ENCODE measurements at places on chromosomes 4 and X. TPM values are rescaled to one million over a fixed set of nuclear protein-coding genes. Genes with fewer than 3 reads are reported as not detected.

- H3K27ac ChIP-seq, result no peak overlapping the region
- no peaks in the 10 kb centered on the region for H3K27me3 ChIP-seq
- no peak overlapping the region for H3K4me3 ChIP-seq
- H3K4me1 ChIP-seq, result no peaks in the 10 kb centered on the region
These were observed 43.1 kb upstream of the FGF2 start for GRCh38 chr4:122783301-122784215.

DNA sequence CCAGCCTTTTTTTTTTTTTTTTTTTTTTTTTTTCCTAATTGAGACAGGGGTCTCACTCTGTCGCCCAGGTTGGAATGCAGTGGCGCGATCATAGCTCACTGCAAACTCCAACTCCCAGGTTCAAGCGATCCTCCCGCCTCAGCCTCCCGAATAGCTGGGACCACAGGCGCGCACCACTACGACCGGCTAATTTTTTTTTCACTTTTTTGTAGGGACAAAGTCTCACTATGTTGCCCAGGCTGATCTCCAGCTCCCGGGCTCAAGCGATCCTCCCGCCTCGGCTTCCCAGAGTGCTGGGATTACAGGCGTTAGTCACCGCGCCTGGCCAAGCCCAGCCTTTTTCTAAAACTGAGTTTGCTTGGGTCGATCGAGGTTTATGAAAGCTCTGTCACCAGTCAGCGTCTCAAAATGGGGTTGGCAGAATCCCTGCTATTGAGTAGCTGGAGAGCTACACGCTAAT lies 1.3 kb upstream of the OTUD5 start:
- no peaks in the 10 kb centered on the region for H3K4me1 ChIP-seq
- peak overlapping the region; percentile 92 for H3K27ac ChIP-seq
- H3K4me3 ChIP-seq, result peak overlapping the region; percentile 18
- H3K27me3 ChIP-seq, result no peaks in the 10 kb centered on the region
- peak; percentile 33 for DNase-seq
- no peaks in the 10 kb centered on the region for H3K36me3 ChIP-seq

Gene MEPE
- polyA plus RNA-seq, result not detected

- H3K4me1 ChIP-seq, result no peaks in the 10 kb centered on the region
- no peak for DNase-seq
- peak overlapping the region; percentile 85 for H3K27ac ChIP-seq
- no peaks in the 10 kb centered on the region for H3K36me3 ChIP-seq
These were observed 27.6 kb upstream of the FGFR3 start for GRCh38 chr4:1765409-1766072.

DNA sequence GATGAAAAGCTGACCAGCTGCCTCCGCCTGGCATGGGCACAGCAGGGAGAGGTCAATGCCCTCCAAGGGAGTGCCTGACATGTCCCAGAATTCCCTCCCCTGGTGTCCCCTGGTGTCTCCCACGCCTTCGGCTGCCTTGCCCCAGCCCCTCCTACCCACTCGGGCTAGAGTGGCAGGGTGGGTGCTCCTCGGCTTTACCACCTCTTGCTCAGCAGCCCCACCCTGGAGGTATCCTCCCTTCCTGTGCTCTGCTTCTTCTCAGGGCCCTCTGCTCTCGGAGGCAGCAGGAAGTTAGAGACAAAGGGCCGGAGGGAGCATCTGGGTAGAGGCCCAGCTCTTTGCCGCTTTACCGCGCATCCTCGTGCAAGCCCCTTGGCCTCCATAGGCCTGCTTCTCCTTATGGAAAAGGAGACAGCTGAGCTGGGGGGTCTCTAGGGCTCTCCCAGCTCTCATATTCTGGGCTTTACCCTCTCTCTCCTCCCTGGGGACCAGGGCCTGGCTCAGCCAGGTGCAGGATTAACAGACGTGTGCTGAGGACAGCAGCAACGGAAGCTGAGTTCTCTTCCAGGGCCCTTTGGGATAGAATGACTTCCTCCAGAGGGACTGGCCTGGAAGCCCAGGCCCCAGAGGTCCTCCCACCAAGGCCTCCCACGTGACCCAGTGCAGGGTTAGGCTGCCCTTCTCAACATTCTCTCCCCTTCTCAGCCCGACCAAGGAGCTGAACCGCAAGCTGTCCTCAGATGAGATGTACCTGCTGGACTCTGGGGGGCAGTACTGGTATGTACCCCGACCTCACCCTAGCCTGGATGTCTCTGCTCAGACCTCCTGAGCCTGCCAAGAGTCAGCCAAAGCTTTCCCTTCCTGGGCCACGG lies 17.2 kb downstream of the XPNPEP2 start:
- no peaks in the 10 kb centered on the region for H3K36me3 ChIP-seq

- no peaks in the 10 kb centered on the region for H3K27me3 ChIP-seq
- no peak overlapping the region for H3K4me3 ChIP-seq
- H3K27ac ChIP-seq, result no peak overlapping the region
- no peaks in the 10 kb centered on the region for H3K36me3 ChIP-seq
- DNase-seq, result no peak
- no peaks in the 10 kb centered on the region for H3K4me1 ChIP-seq
These were observed 56.5 kb downstream of the PRDM5 start for GRCh38 chr4:120865985-120866384.

DNA sequence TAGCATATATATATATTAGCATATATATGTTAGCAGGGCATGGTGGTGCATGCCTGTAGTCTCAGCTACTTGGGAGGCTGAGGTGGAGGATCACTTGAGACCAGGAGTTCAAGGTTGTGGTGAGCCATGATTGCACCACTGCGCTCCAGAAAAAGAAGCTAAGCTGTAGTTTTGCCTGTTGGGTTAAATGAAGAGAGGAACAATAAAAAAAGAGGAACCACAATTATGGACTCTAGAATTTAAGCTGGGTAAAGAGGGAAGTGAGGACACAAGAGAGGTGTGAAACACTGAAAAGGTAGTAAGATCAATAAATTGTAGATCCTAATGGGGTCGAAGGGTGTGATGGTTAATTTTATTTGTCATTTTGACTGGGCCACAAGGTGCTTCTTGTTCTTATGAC lies 40.5 kb upstream of the HSD17B10 start:
- DNase-seq, result no peak
- no peaks in the 10 kb centered on the region for H3K36me3 ChIP-seq
- H3K4me1 ChIP-seq, result no peaks in the 10 kb centered on the region
- no peak overlapping the region for H3K4me3 ChIP-seq

DNA sequence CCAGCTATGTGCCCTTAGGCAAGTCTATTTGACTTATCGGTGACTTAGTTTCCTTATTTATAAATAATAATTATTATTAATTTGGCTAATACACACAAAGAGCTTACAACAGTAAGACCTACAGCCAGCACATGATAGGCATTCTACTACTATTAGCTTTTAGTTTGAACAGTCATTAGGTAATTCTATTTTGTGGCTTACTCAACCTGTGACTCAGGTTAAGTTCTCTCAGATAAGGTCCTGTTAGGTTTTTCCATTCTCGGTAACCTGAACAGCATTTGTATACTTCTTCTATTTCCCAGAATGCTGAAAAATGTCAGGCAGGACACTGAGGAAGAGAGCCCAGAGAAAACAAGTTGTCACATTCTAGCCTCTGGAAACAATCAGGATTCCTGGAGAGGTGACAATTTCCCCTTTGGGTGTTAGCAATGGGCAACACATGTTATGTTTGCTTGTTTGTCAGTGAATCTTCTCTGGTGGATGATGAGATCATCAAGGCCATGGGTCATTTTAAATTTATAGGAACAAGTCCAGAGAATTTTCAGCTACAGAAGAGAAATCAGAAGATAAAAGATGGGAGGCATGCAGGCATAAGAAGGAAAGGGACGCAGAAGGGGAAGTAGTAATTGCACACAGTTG lies 2144.7 kb downstream of the PCDH7 start:
- no peak overlapping the region for H3K27ac ChIP-seq
- DNase-seq, result no peak
- H3K4me1 ChIP-seq, result no peaks in the 10 kb centered on the region
- no peaks in the 10 kb centered on the region for H3K36me3 ChIP-seq
- no peaks in the 10 kb centered on the region for H3K27me3 ChIP-seq
- no peak overlapping the region for H3K4me3 ChIP-seq

DNA sequence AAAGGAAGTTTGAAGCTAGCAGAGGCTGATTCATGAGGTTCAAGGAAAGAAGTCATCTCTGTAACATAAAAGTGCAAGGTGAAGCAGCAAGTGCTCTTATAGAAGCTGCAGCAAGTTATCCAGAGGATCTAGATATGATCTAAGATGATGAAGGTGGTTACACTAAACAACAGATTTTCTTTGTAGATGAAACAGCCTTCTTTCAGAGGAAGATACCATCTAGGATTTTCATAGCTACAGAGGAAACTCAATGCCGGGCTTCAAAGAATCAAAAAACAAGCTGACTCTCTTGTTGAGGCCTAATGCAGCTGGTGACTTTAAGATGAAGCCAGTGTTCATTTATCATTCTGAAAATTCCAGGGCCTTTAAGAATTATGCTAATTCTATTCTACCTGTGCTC lies 28.8 kb downstream of the NR0B1 start:
- no peaks in the 10 kb centered on the region for H3K27me3 ChIP-seq
- H3K4me3 ChIP-seq, result no peak overlapping the region
- H3K36me3 ChIP-seq, result no peaks in the 10 kb centered on the region
- H3K27ac ChIP-seq, result no peak overlapping the region
- H3K4me1 ChIP-seq, result no peaks in the 10 kb centered on the region

Gene MAGEB6
- polyA plus RNA-seq, result not detected

DNA sequence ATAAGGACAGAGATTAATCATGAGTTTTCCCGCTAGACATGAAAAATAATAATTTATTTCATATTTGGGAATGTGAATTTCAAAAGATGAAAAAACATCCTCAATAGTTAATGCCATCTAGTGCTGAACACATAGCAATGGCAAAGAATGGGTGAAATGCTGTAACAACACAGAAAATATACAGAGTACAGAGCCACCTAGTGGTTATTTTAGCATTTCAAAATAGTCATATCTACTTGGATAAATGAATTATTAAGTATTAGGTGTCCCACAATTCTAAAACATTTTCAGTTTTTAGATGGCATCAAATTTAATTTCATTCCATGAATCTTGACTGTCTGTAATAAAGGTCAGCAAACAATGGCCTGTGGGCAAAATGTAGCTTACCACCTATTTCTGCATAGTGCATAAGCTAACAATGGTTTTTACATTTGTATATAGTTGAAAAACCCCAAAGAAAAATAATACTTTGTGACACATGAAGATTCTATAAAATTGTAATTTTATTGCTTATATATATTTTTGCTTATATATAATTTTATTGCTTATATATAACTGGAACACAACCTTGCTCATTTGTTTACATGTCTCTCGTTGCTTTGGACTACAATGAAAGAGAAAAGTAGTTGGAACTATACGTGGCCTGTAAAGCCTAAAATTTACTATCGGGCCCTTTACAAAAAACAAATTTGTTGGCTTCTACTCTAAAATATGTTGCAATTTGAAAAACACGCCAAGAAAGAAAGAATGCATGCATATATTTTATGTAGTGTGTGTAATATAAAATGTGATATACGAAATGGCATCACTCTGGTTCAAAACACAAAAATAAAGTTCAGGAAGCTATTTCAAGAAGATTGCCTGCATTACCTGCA lies 99.1 kb upstream of the FAM47C start:
- no peak for DNase-seq
- H3K4me1 ChIP-seq, result no peaks in the 10 kb centered on the region
- H3K36me3 ChIP-seq, result no peaks in the 10 kb centered on the region
- H3K27me3 ChIP-seq, result no peaks in the 10 kb centered on the region
- no peak overlapping the region for H3K4me3 ChIP-seq
- H3K27ac ChIP-seq, result no peak overlapping the region

DNA sequence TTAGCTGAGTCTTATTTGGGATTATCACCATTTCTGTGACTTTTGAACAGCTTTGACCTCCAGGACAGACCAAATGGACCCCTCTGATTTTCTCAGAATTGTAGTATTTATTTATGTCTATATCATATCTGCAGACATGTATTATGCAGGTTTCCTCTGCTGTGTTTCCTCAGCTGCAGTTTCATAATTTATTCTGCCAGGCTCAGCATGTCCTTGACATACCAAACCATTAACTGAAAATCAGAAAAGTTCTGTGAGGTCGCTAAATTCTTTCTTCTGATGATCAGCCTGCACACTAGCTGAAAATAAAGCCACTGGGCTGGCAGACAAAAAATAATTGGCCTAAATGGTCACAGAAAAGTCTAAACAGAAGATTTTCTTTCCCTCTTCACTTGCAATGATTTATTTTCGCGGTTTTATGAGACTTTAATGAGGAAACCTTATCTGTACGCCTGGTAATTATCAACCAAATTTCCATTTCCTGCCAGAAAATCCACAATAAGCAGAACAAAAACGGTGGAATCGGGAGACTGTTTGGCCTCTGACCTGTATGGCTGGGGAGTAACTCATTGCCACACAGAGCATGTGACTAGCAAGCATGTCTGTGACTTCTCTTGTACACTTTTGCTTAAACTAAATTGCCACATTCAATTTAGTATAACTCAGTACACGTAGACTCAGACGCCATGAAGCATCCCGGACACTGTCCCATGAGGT lies 150.9 kb downstream of the ENPP6 start:
- peaks cover 16% of the 10 kb centered on the region for H3K4me1 ChIP-seq
- H3K27me3 ChIP-seq, result no peaks in the 10 kb centered on the region
- DNase-seq, result no peak
- H3K27ac ChIP-seq, result no peak overlapping the region

Gene GLRA3
- 0.04 TPM for polyA plus RNA-seq

DNA sequence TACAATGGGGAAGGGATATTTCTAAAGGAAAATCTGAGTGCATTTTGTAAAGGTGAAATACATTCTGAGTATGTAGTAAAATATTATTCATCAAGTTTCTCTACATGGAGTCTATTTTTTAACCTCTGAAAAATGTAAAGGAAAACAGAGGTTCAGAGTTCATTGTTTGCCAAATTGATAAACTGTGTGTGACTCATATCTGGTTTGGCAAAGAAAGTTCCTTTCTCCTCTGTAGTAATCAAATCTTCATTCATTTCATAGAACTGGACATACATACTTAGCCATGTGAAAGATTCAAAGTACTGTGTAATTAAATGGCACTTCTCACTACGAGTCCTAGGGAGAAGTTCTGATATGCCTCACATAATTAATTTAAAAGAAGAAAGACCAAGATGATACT lies 61.6 kb downstream of the HPGD start:
- no peaks in the 10 kb centered on the region for H3K36me3 ChIP-seq
- H3K4me1 ChIP-seq, result peaks cover 18% of the 10 kb centered on the region
- H3K27me3 ChIP-seq, result no peaks in the 10 kb centered on the region

GRCh38 chrX:109125304-109125703 lies 356.6 kb downstream of the GUCY2F start:
- H3K36me3 ChIP-seq, result no peaks in the 10 kb centered on the region
- no peak overlapping the region for H3K27ac ChIP-seq
- no peaks in the 10 kb centered on the region for H3K27me3 ChIP-seq
- no peaks in the 10 kb centered on the region for H3K4me1 ChIP-seq
- no peak overlapping the region for H3K4me3 ChIP-seq

GRCh38 chr4:122706511-122706910 lies 26.0 kb upstream of the BBS12 start:
- H3K4me1 ChIP-seq, result no peaks in the 10 kb centered on the region
- DNase-seq, result no peak
- no peak overlapping the region for H3K27ac ChIP-seq
- no peaks in the 10 kb centered on the region for H3K36me3 ChIP-seq
- H3K4me3 ChIP-seq, result no peak overlapping the region

GRCh38 chrX:74280759-74281158 lies 23.2 kb upstream of the ZCCHC13 start:
- H3K27ac ChIP-seq, result no peak overlapping the region
- H3K4me1 ChIP-seq, result no peaks in the 10 kb centered on the region
- no peak for DNase-seq
- H3K36me3 ChIP-seq, result peaks cover 6% of the 10 kb centered on the region
- no peak overlapping the region for H3K4me3 ChIP-seq
- H3K27me3 ChIP-seq, result no peaks in the 10 kb centered on the region

- no peaks in the 10 kb centered on the region for H3K27me3 ChIP-seq
- no peaks in the 10 kb centered on the region for H3K4me1 ChIP-seq
- no peak overlapping the region for H3K27ac ChIP-seq
- no peak overlapping the region for H3K4me3 ChIP-seq
- H3K36me3 ChIP-seq, result no peaks in the 10 kb centered on the region
These were observed 689.2 kb upstream of the SLIT2 start for GRCh38 chr4:19562456-19562855.
